Stimulated activated CD4-positive, alpha-beta T cell treated with anti-CD3 and anti-CD28 coated beads, Interleukin-12 subunit alpha, Interleukin-12 subunit beta, amount 100 ng/mL, for 48 hours (primary cell): ENCODE measurements at places on chromosomes 12 and 14.

DNA sequence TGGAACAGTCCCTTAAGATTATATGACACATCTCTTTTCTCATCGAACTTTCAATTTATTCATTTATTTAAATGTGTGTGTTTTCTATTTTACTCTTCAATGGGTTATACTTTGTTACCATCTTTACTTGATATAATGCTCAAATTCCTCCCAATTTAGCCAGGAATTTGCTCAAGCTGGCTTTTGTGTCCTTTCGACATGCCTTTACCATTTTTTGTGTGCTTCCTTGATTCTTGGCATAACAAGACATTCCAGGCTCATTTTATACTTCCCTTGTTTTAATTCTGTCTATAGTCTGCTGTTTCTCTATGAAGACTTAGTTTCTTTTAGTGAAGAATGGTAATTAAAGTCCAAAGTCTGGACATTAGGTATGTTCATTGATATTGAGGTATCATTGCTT lies 315.8 kb downstream of the AEBP2 start:
- DNase-seq: no peak

- DNase-seq: no peak
Observed at GRCh38 chr12:14473707-14474287, 93.9 kb downstream of the PLBD1 start.

DNA sequence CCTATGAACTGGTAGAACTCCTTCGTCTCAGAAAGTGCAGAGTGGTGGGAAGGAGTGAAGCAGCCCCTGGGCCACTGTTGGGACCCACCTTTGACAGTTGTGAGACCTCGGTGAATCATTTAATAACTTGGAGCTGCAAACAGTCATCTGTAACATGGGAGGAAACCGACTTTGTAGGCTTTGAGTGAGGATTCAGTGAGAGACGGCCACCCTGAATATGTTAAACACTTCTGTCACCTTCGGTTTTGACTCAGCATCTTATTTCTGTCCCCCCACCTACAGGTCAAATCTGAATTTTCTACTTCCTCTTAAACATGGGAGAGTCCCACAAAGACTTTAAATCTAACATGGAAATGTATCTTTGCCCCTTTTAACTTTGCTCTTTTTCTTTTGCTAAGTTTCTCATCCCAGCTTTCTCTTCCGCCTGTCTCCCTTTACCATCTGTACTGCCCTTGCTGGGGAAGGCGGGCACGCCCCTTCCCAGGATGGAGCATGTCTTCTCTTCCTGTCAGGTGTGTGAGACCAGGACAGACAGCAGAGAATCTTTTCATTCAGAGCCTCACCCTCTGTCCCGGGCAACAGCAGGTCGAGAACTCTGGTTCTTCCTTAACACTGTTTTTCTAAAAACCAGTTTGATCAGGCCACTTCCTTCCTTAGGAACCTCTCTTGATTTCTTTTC lies 37.1 kb downstream of the ZC3H14 start:
- DNase-seq: peak; percentile 35

- DNase-seq: no peak
Observed at GRCh38 chr12:80196419-80196818, 97.1 kb downstream of the OTOGL start.

DNA sequence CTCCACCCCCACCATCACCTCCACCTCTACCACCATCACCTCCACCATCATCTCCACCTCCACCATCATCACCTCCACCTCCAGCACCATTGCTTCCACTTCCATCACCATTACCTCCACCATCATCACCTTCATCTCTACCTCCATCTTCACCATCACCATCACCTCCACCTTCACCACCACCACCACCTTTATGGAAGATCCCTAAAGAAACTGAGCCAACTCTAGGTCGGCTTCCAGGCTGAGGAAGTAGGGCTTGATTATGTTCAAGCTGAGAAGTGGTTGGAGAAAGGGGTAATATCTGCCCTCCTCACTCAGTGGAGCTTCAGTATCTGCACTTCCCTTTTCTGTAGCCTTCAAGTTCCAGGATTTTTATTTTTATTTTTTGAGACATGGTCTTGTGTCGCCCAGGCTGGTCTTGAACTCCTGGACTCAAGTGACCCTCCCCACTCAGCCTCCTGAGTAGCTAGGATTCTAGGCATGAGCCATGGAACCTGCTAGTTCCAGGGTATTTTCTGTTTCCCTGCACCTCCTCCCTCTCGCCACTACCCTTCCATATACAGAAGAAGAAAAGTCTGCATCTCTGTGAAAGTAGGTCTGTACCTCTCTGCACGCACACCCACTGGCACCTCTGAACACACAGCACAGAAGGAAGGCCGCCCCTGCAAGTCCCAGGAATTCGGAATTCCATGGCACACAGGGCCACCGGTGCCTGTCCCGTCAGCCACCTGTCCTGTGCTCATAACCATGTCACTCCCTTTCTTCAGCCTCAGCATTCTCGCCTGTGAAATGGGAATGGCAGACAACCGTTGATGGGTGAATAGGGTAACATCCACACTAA lies 5.9 kb downstream of the ZBTB42 start:
- DNase-seq: no peak

DNA sequence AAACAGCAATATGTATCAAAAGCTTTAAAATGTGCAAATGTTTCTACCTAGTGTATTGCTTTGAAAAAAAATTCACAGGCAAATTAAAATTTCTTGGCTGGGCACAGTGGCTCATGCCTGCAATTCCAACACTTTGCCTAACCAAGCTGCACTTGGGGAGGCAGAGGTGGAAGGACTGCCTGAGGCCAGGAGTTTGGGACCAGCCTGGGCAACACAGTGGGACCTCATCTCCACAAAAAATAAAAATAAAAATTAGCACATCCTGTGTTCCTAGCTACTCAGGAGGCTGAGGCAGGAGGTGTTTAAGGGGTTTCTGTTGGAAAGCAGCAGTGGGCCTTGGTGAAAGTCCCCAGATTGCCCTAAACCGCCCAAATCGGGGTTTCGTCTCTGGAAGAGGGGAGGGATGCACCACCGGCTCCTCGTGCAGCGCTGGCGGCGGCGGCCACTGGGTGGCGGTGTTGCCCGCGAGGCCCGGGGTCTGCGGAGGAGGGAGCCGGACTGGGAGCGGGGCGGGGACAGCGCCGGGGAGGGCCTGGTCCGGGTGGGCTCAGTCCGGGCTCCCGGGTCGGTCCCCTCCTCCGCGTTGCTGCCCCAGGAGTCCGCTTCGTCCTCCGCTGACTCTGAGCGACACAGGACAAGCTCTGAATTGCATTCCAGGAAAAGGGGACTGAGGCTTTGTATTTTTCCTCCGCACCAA lies 265.6 kb downstream of the AACS start:
- DNase-seq: peak; percentile 37

GRCh38 chr12:40157336-40157735 lies 51.5 kb upstream of the SLC2A13 start:
- no peak for DNase-seq

DNA sequence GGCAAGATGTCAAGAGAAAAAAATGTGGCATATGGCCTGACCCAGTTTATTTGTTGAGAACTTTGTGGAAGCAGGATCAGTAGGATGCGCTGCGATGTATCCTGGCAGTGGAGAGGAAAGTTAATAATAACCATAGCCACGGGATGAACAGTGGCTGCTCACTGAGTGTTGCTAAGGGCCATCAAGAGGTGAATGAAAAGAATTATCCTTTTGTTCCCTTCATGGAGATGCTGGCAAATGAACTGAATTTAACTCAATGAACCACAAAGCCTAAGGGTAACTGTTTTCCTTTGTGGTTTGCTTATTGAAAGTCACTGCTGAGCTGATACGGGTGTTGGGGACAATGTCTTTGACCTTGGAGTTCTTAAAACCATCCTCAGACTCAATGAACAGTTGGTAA lies 476.5 kb downstream of the APAF1 start:
- DNase-seq: no peak

DNA sequence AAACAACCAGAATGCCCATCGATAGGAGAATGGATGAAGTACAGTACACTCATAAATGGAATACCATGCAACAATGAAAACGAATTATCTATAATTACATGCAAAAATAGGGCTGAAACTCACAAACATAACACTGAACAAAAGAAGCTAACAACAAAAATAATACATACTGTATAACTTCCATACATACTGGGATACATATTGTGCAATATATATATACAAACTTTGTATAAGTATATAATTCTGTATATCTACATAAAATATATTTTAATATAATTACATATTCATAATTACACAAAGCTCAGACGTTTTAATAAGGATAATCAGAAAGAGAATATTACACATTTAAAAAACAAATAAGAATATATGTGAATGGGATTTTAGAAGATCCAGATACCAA lies 90.2 kb downstream of the CDK17 start:
- no peak for DNase-seq

GRCh38 chr14:103382376-103382775 lies 2.8 kb upstream of the MARK3 start:
- DNase-seq: no peak

DNA sequence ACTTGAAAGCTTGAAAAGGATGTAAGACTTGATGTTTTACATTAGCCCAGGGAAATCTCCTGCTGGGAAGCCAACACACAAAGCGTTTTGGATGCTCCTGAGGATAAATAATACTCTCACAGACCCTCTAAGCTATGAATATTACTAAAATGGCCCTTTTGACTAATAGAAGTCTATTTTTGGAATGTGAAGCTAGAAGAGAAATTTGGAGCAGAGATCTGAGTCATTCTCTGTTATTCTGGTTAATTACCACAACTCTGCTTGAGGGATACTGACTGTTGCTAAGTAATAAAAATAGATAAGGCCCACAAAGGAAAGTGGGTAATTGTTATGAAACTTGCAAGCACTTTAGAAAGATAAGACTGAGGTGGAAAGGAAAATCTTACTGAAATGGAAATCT lies 346.2 kb upstream of the STXBP6 start:
- DNase-seq: no peak

DNA sequence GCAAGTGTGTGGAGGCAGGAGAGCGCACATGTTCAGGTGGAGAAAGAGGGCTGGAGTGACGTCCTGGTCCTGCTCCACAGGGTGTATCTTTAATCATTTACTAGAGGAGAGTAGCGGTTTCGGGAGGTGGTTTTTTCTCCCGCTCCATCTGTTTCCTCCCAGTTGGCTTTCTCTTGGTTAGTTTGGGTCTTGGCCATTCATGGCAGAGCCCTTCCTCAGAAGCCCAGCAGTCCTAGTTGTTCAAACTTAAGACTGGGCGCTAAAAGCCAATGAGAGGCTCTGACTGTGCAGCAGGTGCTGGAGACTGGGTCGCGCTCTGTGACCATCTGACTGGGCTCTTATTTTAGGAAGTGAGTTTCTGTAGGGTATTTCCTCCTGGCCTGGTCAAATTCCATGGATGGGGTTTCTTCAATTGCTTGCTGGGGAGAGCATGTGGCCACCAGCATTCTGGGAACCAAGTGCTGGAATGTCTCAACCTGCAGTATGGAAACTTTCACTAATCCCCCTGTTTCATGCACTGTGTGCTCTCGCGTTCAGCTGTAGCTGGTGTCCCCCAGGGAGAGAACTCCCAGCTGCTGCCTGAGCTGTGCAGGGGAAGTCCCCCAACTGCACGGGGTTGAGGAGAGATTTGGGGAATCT lies 27.4 kb upstream of the TSPAN9 start:
- no peak for DNase-seq

DNA sequence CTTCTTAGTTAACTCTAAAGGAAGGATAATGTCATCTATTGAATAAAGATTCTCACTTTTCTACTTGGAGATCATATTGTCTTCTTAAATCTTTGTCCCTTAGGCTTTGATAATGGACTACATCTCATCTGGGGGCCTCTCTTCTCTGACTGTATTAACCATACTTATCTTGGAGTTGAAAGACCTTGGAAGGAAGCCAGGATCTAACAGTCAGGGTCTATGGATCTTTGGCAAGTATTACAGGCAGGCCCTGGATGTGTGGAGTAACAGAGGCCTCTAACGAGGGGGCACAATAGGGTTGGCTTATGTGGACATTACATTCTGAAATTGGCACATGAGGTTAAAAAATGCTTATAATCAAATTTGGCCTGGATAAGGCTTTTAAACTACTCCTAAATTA lies 513.8 kb downstream of the NRXN3 start:
- DNase-seq: no peak

- no peak for DNase-seq
Observed at GRCh38 chr12:57543581-57543980, 3.4 kb downstream of the DCTN2 start.

DNA sequence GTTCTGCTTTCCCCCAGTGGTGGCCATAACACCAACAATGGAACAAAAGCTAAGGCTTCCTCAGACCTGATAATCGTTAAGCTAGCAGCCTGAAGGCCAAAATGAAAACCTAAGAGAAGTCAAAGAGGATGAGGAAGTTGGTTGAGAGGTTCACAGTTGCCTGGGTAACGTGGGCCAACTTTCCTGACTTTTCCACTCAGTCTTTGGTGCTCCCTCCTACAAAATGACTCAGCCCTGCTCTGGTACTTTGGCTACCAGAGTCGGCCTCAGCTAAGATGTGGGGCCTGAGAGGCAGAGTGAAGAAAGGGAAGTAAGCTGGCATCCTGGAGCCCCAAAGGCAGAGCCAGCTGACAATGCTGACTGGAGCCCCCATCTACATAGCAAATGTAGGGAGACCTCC lies 14.9 kb upstream of the FKBP11 start:
- no peak for DNase-seq

GRCh38 chr12:50517421-50518048 lies 12.8 kb downstream of the DIP2B start:
- DNase-seq: no peak

DNA sequence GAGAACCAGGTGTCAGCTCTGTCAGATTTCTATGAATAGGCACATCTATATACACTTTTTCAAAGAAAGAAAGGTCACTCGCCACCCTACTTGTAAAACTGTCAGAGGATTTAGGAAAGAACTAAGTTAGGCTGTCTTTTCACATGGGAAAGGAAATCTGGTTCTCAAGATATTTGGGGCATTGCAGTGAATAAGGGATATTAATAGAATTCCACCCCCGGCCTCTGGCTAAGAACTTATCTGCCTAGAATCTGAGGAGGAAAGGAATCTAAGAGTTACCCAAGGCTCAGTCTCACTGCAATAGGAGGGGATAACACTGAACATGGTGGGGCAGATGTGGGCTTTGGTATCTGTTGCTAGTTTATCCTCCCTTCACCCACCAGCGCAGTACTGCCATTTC lies 677.6 kb downstream of the NRXN3 start:
- no peak for DNase-seq

- DNase-seq: no peak
Observed at GRCh38 chr14:68246074-68246785, 426.7 kb downstream of the RAD51B start.

GRCh38 chr12:95118138-95118787 lies 44.8 kb upstream of the NR2C1 start:
- no peak for DNase-seq
